ENCODE measurements at places on chromosomes 12 and 14.

- no peak for DNase-seq
Measured at GRCh38 chr12:38502415-38502814, 185.8 kb downstream of the ALG10B start.

DNA sequence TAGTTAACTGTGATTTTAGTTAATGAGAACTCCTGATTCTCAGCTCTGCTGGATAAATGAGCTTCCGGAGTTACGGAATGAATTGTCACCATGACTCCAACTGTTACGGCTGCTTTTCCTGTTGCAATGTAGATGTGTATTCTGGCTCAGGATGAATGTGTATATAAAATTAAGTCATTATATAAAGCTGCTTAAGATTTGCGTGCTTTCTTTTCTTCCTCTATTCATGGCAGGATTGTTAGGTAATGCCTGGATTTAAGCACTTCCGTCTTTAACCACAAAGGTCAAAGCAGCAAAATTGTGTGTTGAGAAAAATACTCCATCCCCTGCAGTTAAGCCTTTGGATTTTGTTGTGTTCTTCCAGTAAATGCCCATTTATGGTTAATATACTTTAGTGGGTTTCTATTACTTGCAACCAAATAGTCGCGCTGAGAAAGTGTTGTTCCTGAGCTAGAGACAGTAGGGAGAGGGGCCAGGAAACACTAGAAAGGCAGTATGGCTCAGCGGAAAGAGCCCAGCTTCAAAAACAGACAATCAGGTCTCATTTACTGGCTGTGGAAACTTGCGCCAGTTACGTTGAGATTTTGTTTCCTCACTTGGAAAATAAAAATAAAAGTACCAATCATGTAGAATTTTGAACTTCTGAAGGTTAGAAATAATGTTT is 9.4 kb upstream of the CCDC175 start:
- DNase-seq: peak; percentile 64

- no peak for DNase-seq
Measured at GRCh38 chr12:131962069-131962468, 12.3 kb downstream of the EP400 start.

DNA sequence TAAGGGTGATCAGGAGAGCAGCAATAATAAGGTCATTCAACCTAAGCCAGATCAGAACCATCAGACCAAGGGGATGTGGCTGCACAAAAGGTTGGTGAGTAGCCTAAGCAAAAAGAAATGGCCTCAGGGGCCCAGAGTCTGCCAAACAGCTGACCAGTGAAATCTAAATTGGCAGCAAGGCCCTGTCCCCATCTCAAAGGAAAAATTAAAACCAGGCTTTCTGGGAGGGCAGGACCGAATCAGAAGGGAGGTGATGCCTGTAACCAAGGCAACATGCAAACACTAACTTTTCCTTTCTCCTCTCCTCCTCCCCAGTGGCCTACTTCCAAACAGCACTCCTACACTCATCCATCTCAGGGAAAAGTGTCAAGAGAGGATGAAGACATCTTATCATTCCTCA is 256.4 kb downstream of the NUAK1 start:
- DNase-seq: peak; percentile 99

DNA sequence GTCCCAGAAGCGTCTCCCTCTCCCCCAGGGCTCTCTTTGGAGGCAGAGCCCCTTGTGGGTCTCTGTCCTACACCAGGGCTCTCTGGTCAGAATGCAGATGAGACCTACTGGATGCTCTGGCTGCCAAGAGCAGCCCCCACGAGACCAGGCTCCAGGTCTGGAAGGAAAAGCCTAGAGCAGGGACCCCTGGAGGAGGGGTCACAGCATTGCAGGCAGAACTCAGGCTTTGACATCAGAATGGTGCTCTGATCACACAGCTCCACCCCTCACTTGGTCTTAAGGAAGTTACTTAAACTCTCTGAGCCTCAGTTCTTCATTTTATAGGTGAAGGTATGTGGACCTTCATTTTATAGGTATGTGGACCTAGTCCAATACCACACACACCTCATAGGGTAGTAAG is 83.1 kb downstream of the ARL6IP4 start:
- DNase-seq: peak; percentile 17

DNA sequence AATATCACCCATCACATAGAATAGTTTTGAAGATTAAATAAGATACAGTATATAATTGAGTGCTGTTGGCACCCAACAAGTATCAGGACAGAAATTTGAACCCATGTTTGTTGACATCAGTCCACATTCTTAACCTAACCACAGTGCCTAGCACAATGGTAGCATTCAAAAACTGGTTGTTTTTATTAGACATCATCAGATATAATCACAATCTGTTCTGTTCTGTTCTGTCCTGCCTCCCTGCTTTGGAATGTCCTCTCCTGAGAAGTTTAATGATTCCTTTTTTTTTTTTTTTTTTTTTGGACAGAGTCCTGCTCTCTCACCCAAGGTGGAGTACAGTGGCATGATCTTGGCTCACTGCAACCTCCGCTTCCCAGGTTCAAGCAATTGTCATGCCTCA is 476.6 kb downstream of the RMST start:
- DNase-seq: no peak

- DNase-seq: no peak
Measured at GRCh38 chr12:116313194-116313927, 35.9 kb upstream of the MED13L start.

DNA sequence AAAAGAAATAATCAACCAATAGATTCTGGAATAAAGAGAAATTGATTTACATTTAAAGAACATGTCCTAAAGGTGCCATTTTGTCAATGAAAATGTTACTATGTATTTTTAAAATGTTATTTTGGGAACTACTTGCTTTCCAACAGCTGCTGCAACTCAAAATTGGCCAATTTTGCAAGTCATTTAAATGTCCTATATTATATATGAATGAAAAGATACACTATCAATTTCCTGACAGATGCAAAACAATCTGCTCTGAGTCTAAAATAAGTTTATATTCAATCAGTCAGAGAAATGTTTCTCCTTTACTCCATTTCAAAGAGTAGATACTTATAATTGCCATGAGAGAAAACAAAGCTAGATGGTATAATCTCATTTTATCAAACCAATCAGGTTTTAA is 247.2 kb downstream of the ACSS3 start:
- DNase-seq: no peak

DNA sequence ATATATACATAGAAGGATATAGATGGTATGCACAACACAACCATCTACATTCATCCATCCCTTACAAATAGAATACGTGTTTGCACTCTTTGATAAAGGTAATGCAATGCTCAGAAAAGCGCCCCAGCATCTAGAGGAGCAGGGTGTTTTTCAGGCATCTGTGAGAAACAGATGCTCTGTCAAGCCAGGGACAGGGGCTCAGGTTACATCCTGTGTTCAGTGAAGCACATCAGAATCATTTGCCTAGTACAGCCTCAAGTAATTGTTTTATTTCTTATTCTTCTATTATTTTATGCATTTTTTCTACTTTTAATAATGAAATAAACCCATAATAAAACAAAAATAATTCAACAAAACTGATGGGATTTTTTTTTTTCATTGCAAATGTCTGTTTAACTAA is 50.5 kb upstream of the HIF1A start:
- no peak for DNase-seq

- peak; percentile 17 for DNase-seq
Measured at GRCh38 chr12:83573671-83574070, 887.0 kb downstream of the TMTC2 start.

DNA sequence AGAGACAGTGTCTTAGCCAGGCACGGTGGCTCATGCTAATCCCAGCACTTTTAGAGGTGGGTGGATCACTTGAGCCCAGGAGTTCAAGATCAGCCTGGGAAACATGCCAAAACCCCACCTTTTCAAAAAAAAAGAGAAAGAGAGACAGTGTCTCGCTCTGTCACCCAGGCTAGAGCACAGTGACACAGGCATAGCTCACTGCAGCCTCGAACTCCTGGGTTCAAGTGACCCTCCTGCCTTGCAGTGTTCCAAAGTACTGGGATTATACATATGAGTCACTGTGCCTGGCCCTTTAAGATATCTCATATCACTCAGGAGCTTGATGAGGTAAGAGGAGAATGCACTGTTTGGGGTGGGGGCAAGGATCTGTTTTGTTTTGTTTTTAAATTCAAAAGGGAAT is 48.1 kb upstream of the LTBP2 start:
- no peak for DNase-seq

GRCh38 chr12:92550661-92551060 is 152.1 kb upstream of the PLEKHG7 start:
- no peak for DNase-seq

- peak; percentile 51 for DNase-seq
Measured at GRCh38 chr14:28294834-28295440, 471.6 kb upstream of the FOXG1 start.

- no peak for DNase-seq
Measured at GRCh38 chr14:104120281-104120741, 18.1 kb upstream of the KIF26A start.

Data from RPMI7951 (cell line).